ENCODE measurements at places on chromosomes 16 and 17.

- DNase-seq: no peak
These were observed 128.1 kb downstream of the SALL1 start for GRCh38 chr16:51022955-51023354.

DNA sequence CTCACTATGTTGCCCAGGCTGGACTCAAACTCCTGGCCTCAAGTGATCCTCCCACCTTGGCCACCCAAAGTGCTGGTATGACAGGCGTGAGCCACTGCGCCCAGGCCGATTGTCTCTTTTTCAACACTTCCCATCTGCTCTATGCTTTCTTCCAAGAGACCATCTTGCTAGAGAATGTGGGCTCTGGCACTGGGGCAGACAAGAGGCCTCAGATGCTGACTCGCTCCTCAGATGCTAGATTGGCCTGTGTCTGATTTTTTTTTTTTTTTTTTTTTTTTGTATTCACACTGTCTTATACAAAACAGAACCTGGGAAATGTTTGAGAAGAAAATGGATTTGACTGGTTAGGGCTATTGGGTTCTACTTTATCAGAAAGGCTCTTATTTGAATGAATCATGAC lies 58.2 kb downstream of the CYB5D2 start:
- DNase-seq: no peak

- DNase-seq: no peak
These were observed 29.2 kb upstream of the LITAF start for GRCh38 chr16:11615748-11616447.

DNA sequence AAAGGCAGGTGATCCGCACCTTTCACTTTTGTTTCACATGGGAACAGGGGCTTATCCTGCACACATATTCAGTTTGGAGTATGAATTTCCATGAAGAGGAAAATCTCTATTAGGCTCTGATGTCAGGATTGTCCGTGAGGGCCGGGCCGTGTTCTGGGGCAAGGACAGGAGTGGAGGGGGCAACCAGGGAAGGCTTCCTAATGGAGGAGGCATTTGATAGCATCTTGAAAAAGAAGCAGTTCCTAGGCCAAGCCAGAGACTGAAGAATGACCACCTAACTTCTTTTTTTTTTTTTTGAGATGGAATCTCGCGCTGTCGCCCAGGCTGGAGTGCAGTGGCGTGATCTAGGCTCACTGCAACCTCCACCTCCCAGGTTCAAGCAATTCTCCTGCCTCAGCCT lies 174.2 kb downstream of the SEC14L1 start:
- no peak for DNase-seq

GRCh38 chr17:58528443-58528842 lies 14.0 kb upstream of the MTMR4 start:
- DNase-seq: no peak

GRCh38 chr17:77959126-77959925 lies 823 bp downstream of the TNRC6C start:
- no peak for DNase-seq

GRCh38 chr17:60641810-60642220 lies 35.8 kb upstream of the BCAS3 start:
- peak; percentile 29 for DNase-seq

GRCh38 chr17:82241183-82241925 lies 12.5 kb downstream of the SLC16A3 start:
- no peak for DNase-seq

- no peak for DNase-seq
These were observed 2.7 kb downstream of the UTP18 start for GRCh38 chr17:51263006-51263405.

DNA sequence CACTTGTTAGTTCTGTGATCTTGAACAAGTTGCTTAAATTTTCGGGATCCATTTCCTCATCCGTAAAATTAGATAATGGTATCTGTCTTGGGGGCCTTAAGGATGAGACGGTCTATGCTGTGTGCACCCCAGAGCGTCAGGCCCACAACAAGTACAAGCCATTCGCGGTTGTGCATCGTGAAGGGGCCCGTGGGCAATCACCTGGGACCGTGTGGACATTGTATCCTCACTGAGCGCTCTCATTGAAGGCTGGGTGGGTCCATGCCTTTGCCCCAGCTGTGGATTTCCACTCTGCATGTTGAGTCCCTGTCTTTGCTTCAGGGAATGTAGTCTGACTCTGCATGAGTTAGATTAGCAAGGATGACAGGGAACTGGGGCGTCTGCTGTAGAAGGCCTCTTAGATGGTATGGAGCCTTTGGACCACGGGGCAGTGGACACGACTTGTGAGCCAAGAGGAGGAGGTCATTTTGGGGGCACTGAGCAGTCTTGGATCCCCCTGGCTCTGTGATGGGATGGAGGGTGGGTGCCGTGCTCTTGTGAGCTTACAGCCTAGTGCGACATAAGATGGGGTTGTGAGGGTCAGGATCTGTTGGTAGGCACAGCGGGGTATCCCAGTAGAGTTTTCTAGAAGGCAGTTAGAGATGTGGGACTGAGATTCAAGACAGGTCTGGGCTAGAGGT lies 89.5 kb downstream of the SNX29 start:
- no peak for DNase-seq

DNA sequence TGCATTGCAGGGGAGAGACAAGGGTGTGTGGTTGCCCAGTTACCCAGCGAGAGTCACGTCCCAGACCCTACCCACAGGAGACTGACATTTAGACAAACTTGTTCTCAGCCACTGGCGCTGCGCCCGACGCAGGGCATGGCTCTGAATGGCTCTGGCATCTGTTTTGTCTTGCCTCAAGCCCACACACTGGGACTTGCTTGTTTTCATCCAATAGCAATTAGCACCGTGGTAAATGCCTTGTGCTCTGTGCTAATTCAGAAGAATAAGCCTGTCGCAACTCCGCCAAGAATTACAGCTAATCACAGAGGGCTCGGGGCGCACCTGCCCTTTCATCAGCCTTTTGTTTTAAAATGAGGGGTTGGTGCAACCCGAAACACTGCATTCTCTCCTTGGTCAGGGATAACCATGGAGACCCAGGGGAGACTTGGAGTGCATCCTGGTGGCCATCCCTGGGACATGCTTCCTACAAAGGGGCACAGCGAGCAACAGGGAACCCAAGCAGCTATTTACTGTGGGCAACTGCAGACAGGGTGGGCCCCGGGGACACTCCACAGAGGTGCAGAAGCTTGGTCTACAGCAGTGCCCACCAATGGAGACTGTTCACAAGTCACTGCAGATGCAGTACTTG lies 220.6 kb upstream of the ZFHX3 start:
- DNase-seq: no peak

- DNase-seq: no peak
These were observed 280.2 kb upstream of the TOM1L1 start for GRCh38 chr17:54620399-54620978.

- peak; percentile 49 for DNase-seq
These were observed 324.7 kb downstream of the BCAS3 start for GRCh38 chr17:61002316-61002736.

DNA sequence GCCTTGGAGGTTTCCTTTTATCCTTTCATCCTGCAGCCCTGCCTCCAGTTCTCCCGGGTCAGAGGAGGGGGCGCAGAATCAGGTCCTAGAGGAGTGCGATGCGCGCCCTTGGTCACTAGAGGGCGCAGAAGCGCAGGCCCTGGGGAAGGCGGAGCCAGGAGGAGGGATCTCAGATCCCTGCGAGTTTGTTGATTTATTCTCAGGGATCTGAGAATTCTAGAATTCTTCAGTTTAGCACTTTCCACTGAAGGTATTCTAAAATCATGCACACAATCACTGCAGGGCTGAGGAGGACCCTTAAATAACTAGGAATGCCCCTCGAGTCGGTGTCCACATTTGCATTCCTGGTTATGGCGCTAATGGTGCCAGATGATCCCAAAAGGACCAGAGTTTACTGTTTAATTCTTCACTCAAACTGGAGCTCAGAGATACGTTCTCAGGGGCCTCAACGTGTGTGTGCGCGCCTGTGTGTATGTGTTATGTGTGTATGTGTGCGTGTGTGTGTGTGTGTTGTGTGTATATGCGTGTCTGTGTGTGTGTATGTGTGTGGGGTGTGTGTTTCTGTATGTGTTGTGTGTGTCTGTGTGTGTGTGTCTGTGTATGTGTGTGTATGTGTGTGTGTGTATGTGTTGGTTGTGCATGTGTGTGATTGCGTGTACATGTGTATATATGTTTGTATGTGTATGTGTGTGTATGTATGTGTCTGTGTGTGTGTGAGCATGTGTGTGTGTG lies 6.9 kb upstream of the ELAC2 start:
- DNase-seq: no peak

DNA sequence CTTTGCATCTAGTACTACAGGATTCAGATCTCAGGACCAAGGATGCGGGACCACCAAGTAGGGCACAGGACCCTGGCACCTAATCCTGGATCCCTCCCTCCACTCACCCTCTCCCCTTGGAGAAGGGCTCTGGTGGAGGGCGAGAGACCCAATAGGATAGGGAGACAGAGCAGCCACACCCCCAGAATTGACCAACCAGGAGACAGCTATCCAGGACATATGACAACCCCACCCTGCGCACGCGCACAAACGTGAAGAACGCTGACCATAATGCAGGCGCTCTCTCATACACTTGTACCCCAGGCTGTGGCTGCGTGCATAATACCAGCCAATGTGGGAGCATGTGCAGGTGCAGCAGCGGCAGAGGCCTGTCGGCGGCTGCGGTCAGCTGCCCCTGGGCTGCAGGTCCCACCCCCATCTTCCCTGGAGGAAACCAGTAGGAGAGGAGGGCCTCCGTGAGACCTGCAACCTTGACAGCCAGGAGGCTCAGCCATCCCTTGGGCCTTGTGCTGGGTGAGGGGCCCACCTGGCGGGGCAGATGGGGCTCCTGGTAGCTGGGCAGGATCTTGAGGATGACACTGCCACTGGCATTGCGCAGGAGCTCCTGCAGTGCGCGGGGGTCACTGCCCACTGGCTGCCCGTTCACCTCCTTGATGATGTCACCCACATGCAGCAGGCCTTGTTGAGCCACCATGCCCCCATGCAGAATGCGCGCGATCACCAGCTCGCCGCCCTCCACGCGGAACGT lies 25.4 kb downstream of the MPP2 start:
- DNase-seq: no peak

DNA sequence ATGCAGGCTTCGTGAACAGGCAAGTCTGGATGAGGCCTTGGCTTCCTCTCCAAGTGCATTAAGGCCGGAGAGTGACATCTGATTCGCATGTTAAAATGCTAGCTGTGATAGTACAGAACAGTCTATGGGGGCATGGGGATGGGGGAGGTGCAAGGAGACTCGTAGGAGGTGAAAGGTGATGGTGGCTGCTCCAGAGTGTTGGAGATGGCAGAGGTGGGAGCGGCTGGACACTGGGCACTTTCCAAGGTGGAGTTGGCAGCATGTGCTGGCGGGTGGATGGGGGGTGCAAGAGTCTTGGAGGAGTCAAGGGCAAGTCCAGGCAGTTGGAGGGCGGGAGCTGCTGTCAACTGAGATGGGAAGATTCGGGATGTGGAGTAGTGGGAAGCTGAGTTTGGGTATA lies 350.9 kb upstream of the TNRC6C start:
- no peak for DNase-seq

Measured in AG09319 (cell line).